A673 (cell line): ENCODE measurements at places on chromosomes 13 and 19.
A peak's percentile ranks its signal among the peaks of the same experiment; 100 is the strongest.

DNA sequence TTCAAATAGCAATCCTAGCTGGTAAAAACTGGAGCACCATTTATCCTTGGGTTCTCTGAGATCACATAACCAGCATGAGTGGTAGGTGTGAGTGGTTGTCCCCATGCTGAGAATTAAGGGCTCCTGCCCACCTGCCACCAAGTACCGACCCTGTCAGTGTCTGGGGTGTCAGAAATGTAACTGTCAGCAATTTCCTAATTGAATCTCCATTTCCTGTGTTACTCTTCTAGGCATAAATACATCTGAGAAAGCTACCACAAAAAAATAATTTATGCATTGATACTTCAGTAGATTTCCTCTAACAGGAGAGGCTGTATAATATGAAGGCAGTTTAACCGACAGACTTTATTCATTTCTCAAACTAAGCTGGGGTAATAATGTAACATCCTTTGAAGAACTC lies 25.1 kb downstream of the CPB2 start:
- peak; percentile 74 for DNase-seq

DNA sequence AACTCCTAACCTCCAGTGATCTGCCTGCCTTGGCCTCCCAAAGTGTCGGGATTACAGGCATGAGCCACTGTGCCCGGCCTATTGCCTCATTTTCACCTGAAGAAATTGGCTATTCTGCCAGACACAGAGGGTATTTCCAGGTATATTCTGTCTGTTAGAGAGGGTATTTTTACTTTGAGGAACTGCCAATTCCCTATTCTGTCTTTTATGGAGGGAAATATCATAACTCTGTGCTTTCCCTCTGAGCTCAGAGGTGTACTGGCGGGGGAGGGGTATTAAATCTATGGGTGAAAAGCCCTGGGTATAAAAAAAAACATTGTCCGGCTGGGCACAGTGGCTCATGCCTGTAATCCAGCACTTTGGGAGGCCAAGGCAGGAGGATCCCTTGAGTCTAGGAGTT lies 24.8 kb downstream of the TSKS start:
- DNase-seq: no peak

DNA sequence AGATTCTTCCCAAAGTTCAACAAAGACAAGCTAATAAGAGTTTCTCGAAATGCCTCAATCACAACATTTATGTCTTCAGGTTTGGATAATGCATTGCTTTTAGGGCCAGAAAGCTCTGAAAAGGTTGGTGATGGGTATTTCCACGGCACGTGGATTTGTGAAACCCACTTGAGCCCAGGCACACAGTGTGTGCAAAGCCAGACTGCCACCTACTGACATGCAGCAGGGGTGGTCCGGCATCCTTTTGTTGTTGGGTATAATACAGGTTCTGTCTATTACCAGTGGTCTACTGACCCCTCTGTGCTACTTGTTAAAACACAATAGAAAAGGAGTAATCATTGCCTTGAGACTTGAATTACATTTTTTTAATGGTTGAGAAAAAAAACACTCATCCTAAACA lies 225.6 kb downstream of the RAP2A start:
- peak; percentile 31 for DNase-seq

- peak; percentile 34 for DNase-seq
These were observed 146.9 kb upstream of the UFM1 start for GRCh38 chr13:38202740-38203139.

DNA sequence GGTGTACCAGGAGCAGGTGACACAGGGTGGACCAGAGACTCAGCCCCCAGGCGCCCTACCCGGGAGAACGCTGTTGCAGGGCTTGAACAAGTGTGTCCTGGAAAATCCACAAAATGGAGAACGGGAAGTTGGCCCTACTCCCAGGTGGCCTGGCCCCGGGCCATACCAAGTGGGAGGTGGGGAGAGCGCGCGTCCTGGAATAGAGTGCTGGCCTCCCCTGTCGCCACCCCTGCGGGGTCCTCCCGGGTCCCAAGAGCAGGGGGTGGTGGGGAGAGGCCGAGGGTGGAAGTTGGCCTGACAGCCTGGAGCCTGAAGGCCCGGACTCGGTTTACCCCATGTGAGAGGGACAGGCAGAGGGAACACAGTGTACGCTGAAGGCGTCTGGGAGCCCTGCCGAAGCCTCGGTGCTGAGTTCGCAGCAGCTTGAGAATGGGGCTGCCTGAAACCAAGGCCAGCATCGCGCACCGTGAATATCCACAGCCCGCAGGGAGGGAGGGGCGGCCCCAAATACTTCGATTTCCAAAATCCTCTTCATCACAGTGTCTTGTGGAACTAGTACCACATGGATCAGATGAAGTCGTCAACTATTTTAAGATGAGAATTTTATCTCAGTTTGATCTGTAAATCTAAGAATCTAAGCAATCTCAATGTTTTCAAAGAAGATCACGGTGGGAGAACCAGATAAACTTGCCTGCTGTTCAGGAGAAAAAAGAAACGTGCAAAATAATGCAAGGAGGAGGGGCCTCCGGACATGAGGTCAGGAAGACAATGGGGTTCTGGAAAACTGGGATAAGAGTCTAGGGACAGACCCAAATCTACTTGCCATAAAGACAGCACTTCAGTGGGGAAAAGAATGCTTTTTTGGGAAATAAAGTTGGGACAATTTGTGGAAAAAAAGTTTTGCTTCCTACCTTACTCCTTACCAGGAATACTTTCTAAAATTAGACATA lies 10.4 kb upstream of the KLF16 start:
- no peak for DNase-seq

- no peak for DNase-seq
These were observed 194.3 kb downstream of the TEX29 start for GRCh38 chr13:111514610-111515306.

GRCh38 chr13:27712421-27712820 lies 79.9 kb upstream of the GSX1 start:
- DNase-seq: peak; percentile 30

- DNase-seq: no peak
These were observed 71.9 kb downstream of the FLT1 start for GRCh38 chr13:28423010-28423409.

GRCh38 chr13:111913761-111914140 lies 153.2 kb upstream of the SOX1 start:
- DNase-seq: no peak

DNA sequence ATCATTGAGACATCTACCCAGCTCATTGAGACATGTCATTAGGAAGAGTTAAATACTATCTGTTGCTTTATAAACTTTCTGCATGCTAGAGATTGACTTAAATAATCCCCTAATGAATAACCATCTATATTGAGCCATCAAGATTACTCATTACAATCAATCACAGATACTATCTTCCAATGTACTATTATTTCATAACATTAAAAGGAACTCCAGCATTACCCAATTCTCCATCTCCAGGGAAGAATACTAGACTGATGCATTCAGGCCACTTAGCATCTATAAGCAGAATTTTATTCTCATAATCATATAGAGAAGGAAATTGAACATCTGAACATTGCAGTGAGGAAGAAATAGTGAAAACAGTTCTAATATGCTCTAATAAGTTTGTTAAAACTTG lies 8.0 kb downstream of the EPSTI1 start:
- no peak for DNase-seq

DNA sequence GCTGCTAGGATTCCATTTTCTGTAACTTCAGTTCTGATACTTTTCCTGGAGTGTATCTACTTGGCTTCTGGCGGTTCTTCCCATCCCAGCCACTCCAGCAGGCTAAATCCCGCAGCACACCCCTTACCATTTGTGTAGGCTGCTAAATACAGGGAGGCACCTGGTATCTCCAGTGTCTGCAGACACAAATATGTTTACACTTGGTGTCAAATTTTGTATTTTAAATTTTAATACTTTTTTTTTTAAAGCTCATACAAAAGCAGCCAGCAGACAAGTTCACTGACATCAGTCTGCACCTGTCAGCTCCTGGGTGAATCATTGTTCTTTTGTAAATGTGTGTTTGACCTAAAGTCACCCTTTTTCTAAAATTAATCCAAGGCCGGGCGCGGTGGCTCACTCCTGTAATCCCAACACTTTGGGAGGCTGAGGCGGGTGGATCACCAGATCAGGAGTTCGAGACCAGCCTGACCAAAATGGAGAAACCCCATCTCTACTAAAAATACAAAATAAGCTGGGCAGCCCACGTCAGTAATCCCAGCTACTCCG lies 3.4 kb upstream of the ZSCAN4 start:
- no peak for DNase-seq

GRCh38 chr19:14428882-14429416 lies 4.2 kb upstream of the PKN1 start:
- DNase-seq: no peak

DNA sequence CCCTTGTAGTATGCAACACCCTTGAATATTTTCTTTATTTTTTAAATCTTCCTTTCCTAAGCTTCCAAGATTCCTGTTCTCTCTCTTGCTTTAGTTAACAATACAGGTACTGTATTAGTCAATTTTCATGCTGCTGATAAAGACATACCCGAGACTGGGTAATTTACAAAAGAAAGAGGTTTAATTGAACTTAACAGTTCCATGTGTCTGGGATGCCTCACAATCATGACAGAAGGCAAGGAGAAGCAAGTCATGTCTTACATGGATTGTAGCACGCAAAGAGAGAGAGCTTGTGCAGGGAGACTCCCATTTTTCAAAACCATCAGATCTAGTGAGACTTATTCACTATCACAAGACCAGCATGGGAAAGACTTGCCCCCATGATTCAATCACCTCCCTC lies 1024.3 kb downstream of the PCDH9 start:
- no peak for DNase-seq

DNA sequence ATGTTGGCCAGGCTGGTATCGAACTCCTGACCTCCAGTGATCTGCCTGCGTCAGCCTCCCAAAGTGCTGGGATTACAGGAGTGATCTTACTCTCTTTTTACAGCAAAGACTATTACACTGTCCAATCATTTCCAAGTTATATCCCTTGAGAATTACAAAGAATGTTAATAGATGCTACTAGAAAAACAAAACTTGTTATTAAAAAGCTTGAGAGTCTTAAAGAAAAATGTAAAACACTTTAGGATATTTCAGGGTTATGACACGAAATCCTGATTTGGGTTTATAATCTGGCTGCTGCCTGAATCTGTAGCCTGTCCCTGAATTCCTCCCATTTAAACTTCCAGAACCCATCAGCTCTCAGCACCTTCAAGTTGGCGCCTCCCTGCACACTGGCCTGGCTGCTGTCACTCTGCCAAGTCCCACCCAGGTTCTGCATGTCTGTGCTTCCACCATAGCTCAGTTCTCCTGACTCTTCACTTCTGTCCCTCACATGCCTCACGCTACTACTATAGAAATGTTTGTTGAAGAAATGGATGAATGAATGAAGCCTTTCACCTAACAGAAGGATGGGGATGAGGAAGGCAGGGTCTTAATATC lies 55.8 kb upstream of the RFXAP start:
- peak; percentile 23 for DNase-seq
